ENCODE measurements at places on chromosomes 1 and 21.

- peak; percentile 49 for DNase-seq
Observed at GRCh38 chr1:181482521-181483284, 614 bp upstream of the CACNA1E start.

- no peak for DNase-seq
Observed at GRCh38 chr1:174028495-174028894, 6.3 kb upstream of the RC3H1 start.

DNA sequence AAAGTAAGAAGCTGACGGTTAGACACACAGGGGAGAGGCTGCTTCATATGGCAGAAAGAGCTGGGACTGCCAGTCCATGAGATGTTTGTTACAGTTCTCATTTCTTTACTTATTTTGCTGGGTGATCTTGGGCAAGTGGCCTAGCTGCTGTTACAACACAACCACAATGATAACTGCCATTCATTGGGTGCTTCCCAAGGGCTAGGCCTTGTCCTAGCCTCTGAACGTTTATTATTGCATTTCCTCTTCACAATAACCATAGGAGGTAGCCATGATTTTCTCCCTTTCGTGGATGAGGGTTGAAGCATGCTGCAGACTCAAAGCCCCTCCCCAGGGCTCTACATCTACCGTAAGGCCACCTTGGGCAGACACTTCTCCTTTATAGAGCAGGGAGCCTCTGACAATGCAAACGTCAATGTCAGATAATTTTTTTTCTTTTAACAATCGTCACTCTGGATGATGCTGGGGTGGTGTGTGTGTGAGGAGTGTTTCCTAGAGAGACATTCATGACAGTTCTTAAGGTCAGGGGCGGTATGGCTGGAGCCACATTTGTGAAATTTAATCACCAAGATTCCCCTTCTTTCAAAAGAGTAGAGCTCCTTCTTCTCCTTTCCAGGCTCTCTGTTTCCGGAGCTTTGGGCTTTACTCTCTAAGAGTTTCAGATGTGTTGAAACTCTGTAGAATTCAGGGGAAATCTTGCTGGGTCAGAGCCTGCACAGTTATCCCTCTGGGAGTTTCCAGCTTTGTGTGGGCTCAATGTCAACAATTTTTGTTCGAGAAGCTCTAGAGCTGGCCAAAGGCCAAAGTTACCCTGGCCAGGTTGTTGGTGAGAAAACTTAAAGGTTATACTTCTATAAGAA is 138.5 kb upstream of the SGIP1 start:
- DNase-seq: no peak

- DNase-seq: no peak
Observed at GRCh38 chr1:172960454-172961208, 90.1 kb downstream of the TNFSF18 start.

- DNase-seq: no peak
Observed at GRCh38 chr1:86436041-86436440, 12.1 kb downstream of the CLCA2 start.

DNA sequence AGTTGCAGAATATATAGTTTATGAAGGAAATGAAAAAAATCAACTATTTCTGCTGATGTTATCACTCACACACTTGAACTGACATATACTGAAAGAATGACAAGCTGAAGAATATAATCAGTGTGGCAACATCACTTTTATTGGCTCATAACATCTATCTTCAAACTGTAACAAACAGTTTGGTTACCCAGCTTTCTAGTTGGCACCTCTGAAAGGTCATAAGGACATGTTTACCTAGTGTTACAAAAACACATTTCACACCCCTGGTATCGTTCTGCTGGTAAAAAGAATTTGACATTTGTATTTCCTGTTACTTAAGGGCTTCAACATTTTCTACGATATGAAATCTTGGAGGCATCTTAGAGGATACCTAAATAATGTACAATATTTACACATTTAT is 1267.0 kb upstream of the NCAM2 start:
- DNase-seq: no peak
